ENCODE measurements at places on chromosomes 1 and 21.

GRCh38 chr1:15525050-15526020 lies 1.3 kb upstream of the DNAJC16 start:
- no peak for DNase-seq

DNA sequence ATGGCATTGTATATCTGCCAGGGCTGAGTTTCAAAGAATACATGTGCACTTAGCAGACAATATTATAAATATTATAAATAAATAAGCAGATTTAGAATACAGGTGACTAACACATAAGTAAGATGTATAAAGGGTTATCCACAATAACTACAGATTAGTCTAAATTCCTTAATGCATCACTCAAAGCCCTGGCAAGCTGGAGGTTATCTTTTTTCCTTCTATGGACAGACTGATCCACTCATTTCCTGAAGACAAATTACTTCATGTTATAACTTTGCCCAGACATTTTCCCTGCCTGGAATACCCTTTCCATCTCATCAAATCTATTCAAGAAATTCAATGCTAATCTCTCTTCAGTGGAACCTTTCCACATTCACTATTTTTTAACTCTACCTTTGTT lies 38.8 kb downstream of the LUZP1 start:
- no peak for DNase-seq

GRCh38 chr1:68228851-68229250 lies 3.5 kb downstream of the WLS start:
- no peak for DNase-seq

GRCh38 chr1:224805889-224806288 lies 123.6 kb upstream of the DNAH14 start:
- no peak for DNase-seq

DNA sequence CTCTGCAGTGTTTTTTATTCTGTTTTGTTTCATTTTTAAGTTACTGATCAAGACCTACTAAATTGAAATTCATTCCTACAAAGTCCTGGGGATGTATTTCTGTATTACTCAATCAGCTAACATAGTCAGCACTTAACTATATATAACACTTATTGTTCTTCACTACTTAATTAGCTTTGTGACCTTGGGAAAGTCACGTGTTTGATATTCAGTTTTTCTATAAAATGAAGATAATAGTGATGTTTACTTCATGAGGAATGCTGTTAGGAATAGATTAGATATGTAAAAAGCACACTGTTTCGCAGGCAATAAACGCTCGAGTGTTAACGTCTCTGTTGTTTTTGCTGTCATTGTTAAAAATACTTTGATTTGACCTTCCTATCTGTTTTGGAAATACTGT lies 44.6 kb downstream of the CTTNBP2NL start:
- no peak for DNase-seq

- no peak for DNase-seq
These were observed 176.3 kb upstream of the ZNHIT6 start for GRCh38 chr1:85884372-85885035.

- DNase-seq: peak; percentile 91
These were observed 68.0 kb upstream of the WDR26 start for GRCh38 chr1:224502459-224503160.

- DNase-seq: no peak
These were observed 26.3 kb downstream of the USP24 start for GRCh38 chr1:55188909-55189308.

GRCh38 chr1:44566281-44567046 lies 107.8 kb downstream of the TMEM53 start:
- peak; percentile 44 for DNase-seq

DNA sequence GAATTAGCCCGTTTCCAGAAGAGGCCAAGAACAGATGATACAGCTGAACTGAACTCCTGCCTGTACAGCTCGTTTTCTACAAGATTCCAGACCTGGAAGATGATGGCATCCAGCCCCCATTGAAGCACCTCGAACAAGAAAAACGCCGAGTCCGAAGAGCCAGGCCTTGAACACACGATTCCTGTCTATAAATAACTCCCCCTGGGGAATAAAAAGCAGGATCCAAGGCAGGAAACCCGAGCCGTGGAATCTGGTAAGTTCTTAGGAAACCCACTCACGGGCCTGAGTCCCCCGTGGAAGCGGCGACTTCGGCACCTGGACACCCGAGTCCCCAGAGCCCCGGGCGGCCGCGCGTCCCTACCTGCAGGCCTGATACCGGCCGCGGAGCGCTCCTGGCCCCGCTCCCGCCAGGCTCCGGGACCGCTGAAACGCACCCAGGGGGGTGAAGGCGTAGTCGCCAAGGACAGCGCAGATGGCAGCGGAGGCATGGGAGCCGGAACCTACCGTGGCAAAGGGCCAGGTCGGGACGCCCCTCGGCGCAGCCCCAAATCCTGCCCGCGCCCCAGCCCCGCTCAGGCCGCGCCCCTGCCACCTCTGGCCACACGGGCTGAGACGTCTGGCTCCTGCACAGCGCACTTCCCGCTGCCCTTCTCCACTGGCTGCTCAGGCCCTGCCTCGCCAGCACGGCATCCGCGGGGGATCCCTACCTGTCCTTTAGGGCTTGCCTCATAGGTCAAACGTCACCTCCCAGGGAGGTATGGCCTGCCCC lies 14.0 kb upstream of the HLCS start:
- no peak for DNase-seq

DNA sequence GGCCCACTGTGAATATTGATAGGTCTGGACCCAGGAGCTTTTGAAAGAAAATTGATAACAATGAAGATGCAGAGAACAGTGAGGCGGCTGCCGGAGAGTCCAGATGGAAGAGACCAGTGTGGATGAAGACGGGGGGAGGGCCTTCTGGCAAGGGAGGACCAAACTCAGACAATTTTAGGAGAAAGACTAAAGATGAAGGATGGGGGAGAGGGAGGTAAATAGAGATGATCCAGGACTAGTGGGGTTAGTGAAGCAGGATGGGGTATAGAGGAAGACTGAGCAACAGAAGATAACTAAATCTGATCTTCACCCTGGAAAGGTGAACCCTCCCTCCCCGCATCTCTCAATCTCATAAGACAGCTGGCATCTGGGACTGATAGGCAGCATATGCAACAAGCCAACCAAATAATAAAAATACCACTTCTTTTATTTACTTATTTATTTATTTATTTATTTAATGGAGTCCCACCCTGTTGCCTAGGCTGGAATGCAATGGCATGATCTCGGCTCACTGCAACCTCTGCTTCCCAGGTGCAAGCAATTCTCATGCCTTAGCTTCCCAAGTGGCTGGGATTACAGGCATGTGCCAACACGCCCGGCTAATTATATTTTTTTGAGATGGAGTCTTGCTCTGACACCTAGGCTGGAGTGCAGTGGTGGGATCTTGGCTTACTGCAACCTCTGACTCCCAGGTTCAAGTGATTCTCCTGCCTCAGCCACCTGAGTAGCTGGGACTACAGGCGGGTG lies 10.5 kb downstream of the EIF3I start:
- no peak for DNase-seq

DNA sequence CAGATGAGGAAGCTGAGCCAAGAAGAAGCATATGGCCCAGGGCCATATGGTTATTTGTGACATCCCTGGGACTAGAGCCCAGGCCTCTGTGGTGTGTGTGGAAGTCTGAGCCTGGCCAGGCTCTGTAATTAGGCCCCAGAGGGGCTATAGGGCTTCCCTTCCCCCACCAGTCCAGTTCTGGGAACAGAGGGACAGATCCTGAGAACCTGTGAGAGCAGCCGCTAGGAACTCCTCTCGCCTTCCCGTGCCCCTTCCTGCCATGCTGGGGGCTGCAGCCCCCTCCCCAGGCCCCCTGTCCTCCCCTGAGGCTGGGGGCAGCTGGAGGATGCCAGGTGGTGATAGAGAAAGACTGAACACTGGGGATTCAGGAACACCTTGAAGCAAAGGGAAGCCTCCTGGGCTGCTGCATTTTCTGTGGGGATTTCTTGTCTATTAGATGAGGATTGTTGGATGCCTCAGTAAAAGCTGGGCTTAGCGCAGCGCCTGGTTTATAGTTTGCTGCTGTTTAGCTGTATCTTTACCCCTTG lies 33.3 kb downstream of the COQ8A start:
- no peak for DNase-seq

GRCh38 chr1:64065571-64065970 lies 137.9 kb upstream of the UBE2U start:
- no peak for DNase-seq

GRCh38 chr1:233281711-233282581 lies 13.6 kb downstream of the PCNX2 start:
- DNase-seq: no peak

DNA sequence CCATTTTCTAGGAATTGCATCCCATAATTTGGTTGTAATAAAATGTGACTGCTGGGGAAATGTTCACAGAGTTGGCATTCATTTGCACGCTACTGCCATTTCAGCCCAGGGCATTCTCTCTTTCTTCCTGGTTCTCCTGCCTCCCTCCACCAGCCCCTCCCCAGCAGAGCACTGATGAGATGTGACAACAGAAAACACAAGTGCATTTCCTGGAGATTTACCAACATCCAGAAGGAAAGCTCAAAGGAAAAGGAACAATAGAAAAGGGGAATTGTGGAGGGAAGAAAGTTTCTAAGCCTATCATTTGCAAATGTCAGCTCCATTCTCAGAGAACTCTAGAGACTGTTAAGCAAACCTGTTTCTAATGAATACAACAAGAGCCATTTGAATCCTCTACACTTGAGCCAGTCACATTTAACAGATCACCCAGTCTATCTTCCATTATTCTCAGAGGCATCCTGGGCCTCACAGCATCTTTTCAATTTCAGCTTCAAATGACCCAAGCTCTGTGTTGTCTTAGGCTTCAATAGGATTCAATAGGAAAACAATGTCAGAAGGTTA lies 395.6 kb upstream of the PBX1 start:
- DNase-seq: no peak

GRCh38 chr1:147748676-147749350 lies 11.6 kb downstream of the GJA5 start:
- no peak for DNase-seq

- no peak for DNase-seq
These were observed 2.7 kb downstream of the GLIS1 start for GRCh38 chr1:53736290-53736689.

DNA sequence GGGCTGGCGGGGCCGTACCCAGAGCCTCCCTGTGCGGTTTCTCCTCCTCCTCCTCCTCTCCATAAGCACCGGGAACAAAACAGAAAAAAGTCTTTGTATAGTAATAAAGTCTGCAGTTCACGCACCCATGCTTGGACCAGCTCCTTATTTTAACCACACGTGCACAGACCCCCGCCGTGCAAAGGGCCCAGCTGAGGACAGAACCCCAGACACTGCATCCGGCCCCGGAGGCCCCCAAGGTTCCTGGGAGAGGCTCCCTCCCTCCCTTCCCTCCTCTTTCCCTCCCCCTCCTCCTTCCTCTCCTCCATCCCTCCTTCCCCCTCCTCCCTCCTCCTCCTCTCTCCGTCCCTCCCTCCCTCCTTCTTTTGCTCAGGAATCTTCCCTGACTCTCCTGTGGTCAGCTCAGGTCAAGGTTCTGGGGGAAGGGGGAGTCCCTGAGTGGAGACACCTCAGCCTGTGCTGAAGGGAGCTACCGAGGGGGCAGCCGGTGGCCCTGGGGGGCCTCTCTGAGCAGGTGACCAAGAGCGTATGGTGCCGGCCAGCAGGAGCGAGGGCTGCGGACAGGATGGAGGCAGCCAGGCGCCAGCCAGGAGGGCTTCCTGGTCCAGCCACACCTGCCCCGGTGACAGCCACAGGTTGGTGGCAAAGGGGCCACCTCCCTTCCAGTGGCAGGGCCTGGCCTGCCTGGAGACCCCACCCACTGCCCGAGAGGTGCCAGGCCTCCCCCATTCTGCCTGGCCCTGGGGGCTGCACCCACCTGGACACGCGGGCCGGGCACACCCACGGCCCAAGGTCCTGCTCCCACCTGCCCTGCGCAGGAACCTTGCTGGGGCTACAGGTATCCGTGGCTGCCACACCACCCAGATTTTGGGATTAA lies 3.2 kb upstream of the TTLL10 start:
- no peak for DNase-seq

GRCh38 chr1:226495716-226496115 lies 52.8 kb upstream of the STUM start:
- no peak for DNase-seq

DNA sequence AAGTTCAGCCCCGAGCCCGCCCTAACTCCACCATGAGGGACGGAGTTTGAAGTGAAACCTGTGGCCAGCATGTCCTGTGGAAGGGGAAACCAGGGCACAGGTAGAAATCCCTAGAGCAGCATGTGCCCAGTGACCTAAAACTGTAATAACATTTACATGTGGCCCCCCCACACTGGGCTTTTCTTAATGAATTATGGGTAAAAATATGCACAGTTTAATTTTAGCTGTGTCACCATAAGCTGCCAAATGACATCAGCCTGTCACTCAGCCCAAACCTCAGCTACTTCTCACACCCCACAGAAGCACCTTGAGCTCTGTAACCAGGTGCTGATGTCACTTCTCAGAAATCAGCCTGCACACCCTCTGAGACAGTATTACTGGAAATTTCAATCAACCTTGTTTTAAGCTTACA lies 50.0 kb upstream of the SLC19A1 start:
- no peak for DNase-seq

DNA sequence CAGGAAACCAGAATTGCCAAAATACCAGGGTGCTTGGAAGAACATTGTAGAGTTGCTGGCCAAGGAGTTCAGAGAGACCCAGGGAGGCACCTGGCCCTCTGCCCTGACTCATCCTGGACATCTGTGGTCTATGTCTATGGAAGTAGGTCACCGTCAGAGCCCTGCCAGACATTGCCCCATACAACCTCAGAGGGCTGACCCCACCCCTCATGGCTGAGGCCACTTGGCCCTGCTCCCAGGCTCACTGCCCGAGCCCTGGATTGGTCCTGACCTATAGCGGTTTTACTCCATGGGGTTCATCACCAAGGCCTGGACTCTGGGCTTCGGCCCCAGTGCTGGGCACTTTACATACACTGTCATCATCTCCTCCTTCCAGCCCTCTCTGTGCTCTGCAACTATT lies 233.1 kb downstream of the PTPRU start:
- no peak for DNase-seq

DNA sequence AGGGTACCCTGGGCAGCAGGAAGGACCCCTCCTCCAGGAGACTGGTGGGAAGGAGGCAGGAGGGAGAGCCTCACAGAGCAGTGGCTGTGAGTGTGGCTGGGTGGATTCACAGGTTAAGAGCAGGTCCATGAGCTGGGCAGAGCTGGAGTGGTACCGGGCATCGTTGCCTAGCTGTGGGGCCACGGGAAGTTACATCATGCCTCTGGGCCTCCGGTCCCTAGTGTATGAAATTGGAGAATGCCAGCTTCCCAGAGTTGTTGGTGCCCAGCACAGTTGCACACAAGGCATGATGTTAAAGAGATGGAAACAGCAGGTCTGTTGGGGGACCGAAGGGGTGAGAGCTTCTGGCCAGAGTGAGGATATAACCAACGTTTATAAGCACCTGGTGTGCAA lies 18.5 kb downstream of the FOXO6 start:
- DNase-seq: no peak

DNA sequence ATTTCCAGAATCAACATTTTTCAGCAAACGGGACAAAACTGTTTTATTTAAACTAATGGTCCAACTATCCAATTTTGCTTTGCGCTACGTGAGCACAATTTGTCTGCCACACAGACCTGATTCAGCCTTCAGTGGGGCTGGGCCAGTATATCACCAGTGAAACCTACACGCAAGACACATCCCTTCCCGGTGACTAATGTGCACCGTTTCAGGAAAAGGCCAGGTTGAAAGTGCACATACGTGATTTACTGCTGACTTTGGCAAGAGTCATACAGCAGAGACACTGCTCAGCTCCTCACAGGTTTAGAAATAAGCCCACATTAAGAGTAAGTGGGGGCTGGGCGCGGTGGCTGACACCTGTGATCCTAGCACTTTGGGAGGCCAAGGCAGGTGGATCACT lies 5.1 kb upstream of the TMEM51 start:
- DNase-seq: no peak

GRCh38 chr1:205147191-205147835 lies 25.5 kb upstream of the RBBP5 start:
- no peak for DNase-seq
